ENCODE measurements at places on chromosomes 16 and 17. TPM values are rescaled to one million over a fixed set of nuclear protein-coding genes. Genes with fewer than 3 reads are reported as not detected.

The MYH3 gene
- polyA plus RNA-seq: 3.2 TPM

GRCh38 chr17:57806167-57806830 is 43.5 kb downstream of the MRPS23 start:
- no peak for DNase-seq

DNA sequence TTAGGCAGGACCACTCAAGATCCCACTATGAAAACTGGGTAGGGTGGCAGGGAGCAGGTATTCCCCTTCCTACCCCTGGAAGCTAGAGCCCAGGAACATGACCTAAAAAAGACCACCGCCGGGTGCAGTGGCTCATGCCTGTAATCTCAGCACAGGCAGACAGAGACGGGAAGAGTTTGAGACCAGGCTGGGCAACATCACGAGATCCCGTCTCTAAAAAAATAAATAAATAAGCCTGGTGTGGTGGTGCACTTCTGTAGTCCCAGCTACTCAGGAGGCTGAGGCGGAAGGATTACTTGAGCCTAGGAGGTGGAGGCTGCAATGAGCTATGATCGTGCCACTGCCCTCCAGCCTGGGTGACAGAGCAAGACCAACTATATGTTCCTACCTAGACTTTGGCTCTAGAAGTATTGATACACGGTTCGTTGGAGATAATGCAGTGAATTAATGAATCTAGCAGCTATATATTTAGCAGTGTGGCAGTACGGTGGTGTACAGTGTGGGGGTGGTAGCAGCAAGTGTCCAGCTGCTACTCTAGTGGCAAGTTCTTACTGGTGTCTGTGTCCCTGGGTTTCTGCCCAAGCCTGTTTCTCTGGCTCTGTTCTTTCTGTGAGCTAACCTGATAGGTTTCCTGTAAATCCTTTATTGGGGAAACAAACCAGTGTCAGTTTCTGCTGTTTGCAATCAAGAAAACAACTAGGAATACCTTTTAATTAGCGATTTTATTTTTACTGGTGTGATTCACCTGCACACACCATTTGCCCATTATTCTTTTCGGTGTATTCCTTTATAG is 3.3 kb upstream of the USP31 start:
- no peak for DNase-seq

The ACSM2A gene
- 0.71 TPM for polyA plus RNA-seq

DNA sequence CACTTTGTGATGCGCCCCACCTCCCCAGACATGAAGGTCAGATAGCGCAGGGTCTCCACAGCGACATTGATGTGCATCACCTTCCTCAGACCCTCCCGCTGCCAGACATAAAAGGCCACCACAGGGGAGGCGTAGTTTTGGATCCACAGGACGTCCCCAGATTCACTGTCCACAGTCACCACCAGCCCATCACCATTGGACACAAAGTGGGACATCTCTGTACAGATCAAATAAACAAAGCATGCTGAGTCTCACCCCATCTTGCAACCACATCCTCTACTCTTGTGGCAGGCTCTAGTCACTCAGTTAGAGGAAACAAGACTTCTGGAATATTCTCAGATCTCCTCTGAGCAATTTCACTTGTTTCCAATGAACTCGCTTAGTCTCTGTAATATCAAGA is 46.3 kb upstream of the ICAM2 start:
- DNase-seq: no peak

GRCh38 chr17:19510903-19511302 is 22.8 kb upstream of the SLC47A1 start:
- DNase-seq: no peak

DNA sequence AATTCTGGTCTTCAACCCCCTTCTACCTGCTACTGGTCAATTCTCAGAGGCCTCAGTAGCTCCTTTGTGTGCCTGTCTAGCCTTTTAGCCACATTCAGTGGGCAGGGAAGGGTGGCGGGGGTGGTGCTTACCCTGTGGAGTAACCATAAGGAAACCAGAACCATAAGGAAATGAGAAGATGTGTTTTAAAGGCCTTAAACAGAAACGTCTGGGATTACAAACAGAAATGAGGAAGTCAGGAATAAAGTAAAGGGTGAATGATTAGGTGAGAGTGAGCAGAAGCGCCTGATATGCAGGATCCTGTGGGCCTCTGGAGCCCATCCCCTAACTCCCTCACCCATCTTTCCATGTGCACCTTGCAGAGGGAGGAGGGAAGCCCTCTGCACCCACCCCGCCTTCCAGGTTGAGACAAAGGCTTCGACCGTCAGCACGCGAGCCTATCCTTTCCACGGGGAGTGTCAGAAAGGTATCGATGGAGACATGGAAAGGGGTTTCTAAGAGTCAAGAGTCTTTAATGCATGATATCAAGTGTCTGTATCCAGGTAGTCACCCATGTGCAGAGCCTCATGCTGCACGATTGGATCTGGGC is 20.4 kb downstream of the KIAA0513 start:
- no peak for DNase-seq

GRCh38 chr17:2025622-2026309 is 632 bp upstream of the RTN4RL1 start:
- no peak for DNase-seq

GRCh38 chr17:76049836-76050537 is 22.3 kb downstream of the SRP68 start:
- DNase-seq: no peak

Measured in spinal cord (tissue), 10 donors.